Stimulated activated CD4-positive, alpha-beta T cell treated with anti-CD3 and anti-CD28 coated beads, Interleukin-12 subunit alpha, Interleukin-12 subunit beta, amount 100 ng/mL, for 48 hours (primary cell): ENCODE measurements at places on chromosomes 2 and 18.

GRCh38 chr18:69383186-69383585, 17.5 kb upstream of the DOK6 start:
- no peak for DNase-seq

GRCh38 chr18:45254709-45255082, 360.6 kb upstream of the SLC14A2 start:
- DNase-seq: no peak

DNA sequence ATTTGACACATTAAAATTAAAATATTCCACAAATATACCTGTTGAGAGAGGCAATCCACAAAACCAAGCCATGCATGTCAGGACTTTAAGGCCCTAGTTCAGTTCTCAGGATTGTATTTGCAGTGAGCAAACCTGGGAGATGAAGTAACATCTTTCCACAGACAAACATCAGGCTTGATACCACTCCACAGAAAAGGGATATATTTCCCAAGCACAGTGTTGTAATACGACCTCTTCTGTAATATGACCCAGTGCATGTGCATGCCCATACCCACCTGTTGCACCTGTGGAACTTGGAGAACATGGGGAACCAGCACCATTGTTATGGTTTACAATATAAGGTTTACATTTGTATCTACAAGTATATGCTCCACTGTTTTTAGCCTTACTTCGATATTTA, 184.0 kb downstream of the PDE11A start:
- no peak for DNase-seq

- no peak for DNase-seq
Observed at GRCh38 chr2:167404627-167405284, 516.5 kb downstream of the XIRP2 start.

- no peak for DNase-seq
Observed at GRCh38 chr2:37839991-37840390, 85.1 kb upstream of the RMDN2 start.
